NCI-H748 treated with DMSO at 0.1 percent for 48 hours (cell line): ENCODE measurements at places on chromosomes 7 and 10.
A peak's percentile ranks its signal among the peaks of the same experiment; 100 is the strongest.

- no peak for DNase-seq
Observed at GRCh38 chr7:68873616-68874015, 724.7 kb upstream of the AUTS2 start.

GRCh38 chr10:25048450-25048849, 32.0 kb downstream of the THNSL1 start:
- no peak for DNase-seq

DNA sequence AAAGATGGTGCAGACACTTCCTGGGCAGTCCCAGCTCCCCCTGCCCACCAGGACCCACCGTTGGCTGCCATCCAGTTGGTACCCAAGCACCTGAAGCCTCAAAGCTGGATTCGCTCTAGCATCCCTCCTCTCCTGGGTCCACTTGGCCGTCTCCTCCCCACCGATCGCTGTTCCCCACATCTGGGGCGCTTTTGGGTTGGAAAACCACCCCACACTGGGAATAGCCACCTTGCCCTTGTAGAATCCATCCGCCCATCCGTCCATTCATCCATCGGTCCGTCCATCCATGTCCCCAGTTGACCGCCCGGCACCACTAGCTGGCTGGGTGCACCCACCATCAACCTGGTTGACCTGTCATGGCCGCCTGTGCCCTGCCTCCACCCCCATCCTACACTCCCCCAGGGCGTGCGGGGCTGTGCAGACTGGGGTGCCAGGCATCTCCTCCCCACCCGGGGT, 14.5 kb upstream of the LIMK1 start:
- DNase-seq = no peak

DNA sequence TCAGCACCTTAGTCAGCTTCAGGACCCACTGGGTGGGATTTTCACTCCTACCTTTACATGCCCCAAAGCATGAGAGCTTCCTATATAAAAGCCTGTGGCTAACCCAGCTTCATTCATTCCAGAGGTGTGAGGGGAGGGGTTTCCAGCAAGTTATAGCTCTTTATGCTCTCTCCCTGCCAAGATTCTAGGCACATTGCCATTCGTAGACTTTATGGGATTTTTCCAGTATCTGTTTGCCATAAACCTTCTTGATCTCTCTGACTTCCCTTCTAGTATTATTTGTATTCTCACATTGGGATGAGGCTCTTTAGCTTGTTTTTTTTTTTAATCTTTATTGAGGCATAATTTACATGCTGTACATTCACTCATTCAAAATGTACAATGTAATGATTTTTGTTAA, 67.5 kb downstream of the POU6F2 start:
- no peak for DNase-seq

DNA sequence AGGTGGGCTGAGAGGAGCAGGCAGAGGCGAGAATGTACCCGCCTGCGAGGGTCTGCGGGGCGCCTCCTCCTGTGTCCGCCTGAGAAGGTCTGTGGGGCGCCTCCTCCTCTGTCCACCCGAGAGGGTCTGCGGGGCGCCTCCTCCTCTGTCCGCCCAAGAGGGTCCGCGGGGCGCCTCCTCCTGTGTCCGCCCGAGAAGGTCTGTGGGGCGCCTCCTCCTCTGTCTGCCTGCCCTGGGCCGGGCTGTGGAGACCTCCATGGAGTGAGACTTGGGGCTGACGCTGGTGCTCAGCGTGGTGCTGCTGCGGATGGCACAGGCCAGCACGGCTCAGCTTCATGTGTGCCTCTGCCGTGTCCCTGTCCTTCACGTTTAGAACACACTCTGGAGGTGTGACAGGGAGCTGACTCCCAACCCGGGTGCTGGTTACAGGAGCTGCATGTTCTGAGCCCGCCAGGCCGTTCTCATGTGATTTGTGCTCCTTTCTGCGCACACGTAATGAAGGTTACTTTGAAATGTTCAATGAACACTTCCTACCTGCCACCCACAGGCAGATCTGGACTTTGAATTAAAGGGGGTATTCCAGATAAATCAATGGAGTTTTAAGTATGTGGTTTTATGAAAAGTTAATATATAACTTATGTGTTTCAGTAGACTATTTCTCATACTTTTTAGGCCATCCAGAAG, 20.5 kb upstream of the GET4 start:
- no peak for DNase-seq

GRCh38 chr10:117892681-117893220, 154.0 kb downstream of the RAB11FIP2 start:
- no peak for DNase-seq

DNA sequence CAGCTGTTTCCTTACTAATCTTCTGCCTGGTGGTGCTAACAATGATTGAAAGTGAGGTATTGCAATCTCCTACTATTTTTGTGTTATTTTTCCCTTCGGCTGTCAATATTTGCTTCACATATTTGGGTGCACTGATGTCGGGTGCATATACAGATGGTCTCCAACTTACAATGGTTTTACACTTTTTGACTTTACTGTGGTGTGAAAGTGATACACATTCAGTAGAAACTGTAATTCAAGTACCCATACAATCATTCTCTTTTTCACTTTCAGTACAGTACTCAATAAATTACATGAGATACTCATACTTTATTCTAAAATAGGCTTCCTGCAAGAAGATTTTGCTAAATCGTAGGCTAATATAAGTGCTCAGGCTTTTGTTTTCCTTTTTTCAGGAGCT, 73.2 kb downstream of the RNF216 start:
- DNase-seq = no peak

GRCh38 chr10:121015916-121016315, 164.8 kb downstream of the WDR11 start:
- DNase-seq = no peak

- no peak for DNase-seq
Observed at GRCh38 chr10:1264001-1264400, 207.8 kb downstream of the WDR37 start.

- DNase-seq = no peak
Observed at GRCh38 chr10:124222988-124223710, 129.8 kb upstream of the CHST15 start.

DNA sequence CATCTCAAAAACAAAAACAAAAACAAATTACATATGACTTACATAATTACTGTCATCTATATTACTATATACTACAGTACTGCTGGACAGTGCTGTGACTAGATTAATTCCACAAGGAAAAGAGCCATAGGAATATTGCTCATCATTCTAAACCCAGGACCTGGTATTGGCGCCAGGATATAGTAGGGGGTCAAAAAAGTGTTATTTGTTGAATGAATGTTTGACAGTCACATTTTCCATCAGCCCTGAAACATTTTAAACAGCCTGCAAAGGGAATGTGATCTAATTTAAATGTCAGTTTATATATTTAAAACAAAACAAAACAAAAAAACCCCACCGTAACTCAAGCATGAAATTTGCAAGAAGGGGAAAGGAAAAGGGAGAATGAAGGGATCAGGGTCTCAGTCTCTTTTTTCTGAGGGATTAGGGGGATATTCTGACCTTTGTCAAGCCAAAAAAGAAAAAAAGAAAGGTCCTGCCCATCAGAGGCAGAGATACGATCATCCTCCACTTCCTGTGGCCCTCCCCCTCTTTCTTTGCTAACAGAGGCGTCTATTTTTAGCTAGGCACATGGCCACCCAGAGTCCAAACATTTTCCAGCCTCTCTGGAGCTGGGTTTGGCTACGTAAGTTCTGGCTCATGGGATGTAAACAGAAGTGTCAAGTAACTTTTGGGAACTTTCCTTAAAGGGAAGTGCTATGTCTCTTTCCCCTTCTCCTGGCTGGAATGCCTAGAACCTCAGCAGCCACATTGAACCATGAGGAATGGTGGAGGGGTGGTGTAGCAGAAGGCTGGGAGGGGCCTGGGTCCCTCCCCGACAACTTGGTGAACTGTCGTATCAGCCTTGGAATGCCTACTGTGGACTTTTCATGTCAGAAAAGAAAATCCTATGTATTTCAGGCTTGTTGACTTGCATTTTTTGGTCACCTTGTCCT, 44.6 kb upstream of the DLG5 start:
- DNase-seq = no peak

DNA sequence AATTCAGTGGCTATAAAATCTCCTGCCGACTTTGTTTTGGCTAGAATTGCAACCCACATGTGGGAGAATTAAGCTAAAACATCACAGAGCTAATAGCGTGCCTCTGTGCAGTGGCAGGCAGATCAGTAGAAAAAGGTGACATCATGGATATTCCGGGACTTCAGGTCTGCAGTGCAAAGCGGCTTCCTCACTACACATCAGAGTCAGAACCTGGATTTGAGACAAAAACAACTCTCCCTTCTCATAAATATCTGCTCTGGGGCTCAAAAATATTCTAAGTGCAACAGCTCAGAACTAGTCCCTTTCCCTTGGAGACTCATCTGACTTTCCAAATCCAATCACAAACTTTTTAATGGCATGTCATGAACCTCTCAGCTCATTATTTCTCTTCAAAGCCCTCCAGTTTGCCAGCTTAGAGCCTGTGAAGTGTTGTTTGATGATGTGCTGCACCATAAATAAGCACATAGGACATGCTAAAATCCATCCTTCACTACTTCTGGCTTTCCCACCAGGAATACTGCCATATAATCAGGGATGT, 337.1 kb downstream of the RNLS start:
- no peak for DNase-seq

- no peak for DNase-seq
Observed at GRCh38 chr10:26746061-26746460, 48.6 kb downstream of the PDSS1 start.

DNA sequence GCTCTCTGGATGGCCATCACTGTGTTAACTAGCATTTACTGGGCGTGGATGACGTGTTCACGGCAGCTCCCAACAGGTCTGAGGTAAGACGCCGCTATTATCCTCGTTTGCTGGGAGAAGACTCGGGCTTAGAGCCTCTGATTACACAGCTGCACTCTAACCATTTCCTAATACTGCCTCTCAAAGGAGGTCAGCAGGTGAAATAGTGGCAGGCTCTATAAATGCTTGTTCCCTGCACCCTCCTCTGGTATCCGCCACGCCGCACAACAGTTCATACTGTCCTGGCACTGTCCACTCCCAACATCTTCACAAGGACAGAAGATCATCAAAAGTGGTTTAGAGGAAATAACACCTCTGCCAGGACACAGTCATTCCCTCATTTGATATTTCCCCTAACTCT, 28.3 kb downstream of the HIPK2 start:
- DNase-seq = peak; percentile 4

DNA sequence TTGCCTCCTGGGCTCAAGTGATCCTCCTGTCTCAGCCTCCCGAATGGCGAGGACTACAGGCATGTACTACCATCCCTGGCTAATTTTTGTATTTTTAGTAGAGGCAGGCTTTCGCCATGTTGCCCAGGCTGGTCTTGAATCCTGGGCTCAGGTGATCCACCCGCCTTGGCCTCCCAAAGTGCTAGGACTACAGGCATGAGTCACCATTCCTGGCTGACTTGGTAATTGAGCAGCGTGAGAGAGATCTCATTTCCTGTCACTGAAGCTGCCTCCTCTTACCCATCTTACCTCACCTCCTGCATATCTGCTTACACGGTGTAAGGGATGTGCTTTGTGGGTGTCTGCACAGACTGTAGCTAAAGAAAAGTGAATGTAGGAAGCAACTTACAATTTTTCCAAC, 9.7 kb downstream of the IFIT3 start:
- DNase-seq = no peak

DNA sequence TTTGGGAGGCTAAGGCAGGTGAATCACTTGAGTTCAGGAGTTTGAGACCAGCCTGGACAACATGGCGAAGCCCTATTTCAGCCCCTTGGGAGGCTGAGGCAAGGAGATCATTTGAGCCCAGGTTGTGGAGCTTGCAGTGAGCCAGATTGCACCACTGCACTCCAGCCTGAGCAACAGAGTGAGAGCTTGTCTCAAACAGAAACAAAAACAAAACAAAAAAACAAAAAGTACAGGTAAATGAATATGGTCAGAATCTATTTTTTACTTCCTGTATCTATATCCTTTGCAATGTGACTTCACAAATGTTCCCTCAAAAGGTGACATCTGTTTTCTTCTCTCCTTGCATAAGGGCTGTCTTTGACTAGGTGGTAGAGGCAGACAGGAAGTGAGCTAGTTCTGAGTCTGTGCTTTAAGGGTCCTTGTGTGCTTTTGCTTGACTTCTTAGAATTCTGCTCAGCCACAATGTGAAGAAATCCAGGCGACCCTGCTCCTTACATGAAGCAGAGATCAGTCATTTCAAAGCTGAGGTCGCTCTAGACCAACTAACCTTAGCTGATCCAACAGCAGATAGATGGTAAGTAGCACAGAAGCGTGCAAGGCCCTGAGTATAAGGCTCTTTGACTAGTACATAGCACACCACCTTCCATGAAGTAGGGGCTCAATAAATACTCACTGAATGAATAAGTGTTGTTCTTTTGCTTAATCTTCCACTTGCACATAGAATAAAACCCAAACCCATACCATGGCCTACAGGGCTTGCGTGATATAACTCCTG, 423.2 kb upstream of the PCDH15 start:
- no peak for DNase-seq

DNA sequence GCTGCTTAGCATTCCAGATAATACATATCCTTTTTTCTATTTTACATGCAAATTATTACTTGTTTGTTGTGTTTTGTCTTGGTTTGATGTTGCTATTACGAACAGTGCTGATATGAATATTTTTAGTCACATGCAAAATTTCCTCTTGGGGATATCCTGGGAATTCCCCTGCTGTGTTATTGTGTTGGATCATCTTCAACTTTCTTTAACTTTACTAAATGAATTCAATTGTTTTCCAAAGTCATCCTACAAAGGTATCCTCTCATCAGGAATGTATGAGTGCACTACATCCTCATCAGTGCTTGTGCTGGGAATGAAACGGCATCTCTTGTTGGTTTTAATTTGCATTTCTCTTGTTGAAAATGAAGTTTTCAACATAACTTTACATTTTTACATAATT, 87.1 kb downstream of the AASS start:
- no peak for DNase-seq

DNA sequence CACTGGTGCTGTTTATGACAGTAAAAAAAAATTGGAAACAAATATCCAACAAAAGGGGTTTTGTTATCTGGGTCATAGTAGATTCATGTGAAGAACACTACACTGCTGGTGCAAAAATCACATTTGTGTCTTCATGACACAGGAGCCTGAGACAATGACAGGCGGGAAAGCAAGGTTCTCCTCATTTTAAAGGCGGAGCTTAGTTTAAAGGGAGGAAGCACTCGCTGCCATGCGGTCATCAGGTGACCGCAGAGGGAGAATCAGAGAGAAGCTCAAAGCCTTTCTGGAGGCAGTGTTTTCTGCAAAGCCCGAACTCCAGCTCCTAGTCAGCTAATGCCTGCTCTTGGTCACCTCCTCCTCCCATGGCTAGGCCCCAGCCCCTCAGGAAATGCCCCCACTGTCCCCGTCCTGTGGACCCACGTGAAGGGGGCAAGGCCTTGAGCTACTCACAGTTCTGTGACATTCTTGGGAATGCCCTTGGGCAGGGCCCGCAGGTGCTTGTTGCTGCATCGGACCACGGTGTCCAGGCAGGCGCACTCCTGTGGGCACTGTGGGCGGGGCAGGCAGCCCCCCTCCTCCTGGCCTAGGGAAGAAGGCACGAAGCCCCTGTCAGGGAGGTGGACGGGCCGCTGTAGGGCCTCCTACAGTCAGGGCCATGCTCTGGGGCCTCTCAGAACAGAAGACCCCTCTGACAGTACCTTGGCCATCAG, 146.1 kb downstream of the SLIT1 start:
- DNase-seq = no peak

- peak; percentile 49 for DNase-seq
Observed at GRCh38 chr10:123496996-123497660, 169.0 kb upstream of the GPR26 start.
